KBM-7 (cell line): ENCODE measurements at places on chromosomes 3 and 15.

DNA sequence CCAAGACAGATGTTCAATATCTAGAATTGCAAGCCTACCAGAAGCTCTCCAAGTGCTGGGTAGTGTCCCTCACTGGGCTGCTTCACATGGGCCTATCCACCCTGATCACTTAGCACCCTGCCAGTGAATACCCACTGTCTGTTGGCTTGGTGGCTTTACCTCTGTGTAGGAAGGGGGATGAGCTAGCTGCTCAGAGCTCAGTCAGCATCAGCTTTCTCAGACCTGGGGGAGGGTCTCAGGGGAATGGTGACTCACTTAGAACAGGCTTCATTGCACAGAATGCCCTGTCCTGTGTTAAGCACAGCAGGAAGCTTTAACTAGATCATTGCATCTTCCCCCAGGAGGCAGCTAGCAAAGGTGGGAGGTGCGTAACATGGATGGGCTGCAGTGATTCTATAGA lies 209.8 kb downstream of the PDCD6IP start:
- DNase-seq = no peak

DNA sequence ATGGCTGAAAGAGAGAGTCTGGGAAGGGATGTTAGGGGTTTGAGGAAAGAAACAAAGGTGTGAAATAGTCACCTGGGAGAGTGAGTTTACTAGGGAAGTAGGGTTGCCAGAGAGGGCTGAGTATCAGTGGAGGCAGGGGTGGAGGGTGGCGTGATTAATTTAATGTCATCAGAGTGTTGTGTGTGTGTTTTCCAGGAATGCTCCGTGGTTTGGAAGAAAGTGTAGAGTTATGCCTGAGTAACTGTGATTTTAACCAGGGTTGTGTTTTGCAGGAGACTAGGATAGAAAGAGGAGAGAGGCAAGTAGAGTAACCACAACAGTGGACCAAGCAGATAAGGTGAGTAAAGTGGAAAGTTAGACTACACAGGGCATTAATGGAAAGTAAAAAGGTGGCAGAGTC lies 27.2 kb downstream of the PLD1 start:
- no peak for DNase-seq

DNA sequence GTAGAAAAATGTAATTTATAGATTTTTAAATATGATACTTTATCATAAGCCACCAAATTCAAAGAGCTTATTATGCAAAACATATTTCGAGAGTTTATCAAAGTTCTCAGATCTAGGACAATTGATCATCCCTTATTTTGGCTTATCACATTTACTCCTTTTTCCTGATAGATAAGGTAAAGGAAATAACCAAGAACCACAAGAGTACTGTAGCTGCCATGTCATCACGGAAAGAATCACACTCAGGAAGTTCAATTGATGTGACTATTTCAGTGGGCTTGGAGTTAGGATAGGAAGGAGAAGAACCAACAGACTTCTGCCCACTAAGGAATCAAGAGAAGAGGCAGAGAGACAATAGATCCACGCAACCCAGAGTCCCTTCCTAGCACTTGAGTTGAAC lies 142.7 kb upstream of the TMCO5A start:
- DNase-seq = peak; percentile 9

DNA sequence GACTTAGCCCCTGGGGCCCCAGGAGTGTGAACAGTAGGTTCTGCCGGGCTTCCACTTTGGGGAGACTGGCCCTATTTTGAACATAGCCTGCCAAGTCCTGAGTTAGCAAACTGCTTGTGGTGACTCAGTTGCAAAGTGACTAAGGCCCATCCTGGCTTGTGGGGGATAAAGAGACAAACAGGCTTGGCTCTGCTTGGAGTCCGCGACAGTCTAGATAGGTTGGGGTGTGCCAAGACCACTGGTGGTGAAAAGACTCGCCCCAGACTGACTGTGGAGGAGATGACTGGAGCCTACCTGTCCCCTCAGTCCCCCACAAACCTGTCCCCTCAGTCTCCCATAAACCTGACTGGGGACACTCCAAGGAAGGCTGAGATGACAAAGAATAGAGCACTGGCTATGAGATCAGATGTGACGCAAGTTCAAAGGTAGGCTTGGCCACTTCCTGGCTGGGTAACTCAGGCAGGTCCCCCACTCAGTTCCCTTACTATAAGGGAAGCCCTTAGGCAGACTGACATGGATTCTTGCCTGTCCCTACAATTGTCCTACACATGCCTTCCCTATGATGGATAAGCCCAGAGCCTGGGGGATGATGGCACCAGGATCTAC lies 4.3 kb downstream of the DNASE1L3 start:
- no peak for DNase-seq

GRCh38 chr3:32297366-32297765 lies 58.9 kb downstream of the CMTM8 start:
- DNase-seq = no peak

DNA sequence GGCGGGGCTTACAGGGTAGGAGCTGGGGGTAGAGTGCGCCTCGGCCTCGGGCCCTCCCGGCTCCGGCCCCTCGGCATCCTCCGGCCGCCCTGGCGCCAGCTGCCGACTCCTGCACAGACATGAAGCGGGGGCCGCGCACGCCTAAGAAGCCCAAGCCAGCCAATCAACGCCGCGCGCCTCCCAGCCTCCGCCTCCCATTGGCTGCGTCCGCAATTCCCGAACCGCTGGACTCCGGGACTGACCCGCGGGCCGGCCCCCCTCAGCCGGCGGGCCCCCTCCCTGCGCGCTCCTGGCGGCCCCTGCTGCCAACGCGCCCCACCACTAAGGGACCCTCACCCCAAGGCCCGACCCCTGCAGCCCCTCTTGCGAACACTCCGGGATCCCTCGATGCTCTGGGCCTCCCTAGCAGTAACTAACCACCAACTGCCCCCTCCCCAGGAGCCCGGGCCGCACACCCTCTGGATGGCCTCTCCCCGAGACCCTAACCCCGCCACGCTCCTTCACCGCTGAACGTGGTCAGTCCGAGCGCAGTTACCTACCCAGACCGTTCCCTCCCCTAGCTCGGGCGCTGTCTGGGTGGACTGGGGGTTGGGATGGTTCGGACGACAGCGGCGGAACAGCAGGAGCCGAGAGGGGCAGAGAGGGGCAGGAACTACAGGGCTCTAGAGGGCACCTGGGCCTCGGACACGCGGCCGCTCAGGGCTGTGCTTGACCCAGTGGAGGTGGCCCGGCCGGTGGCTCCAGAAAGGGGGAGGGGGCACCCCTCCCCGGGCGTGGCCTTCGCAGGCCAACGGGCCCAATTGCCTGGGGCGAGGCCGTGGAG lies 5.0 kb downstream of the GATA2 start:
- DNase-seq = peak; percentile 88
